ENCODE measurements at places on chromosomes 6 and 20.

- DNase-seq: peak; percentile 59
These were observed 8.8 kb upstream of the TAF8 start for GRCh38 chr6:42041481-42042053.

GRCh38 chr6:166032366-166033200 lies 135.1 kb downstream of the TBXT start:
- no peak for DNase-seq

- no peak for DNase-seq
These were observed 166.7 kb downstream of the HAO1 start for GRCh38 chr20:7773511-7773910.

DNA sequence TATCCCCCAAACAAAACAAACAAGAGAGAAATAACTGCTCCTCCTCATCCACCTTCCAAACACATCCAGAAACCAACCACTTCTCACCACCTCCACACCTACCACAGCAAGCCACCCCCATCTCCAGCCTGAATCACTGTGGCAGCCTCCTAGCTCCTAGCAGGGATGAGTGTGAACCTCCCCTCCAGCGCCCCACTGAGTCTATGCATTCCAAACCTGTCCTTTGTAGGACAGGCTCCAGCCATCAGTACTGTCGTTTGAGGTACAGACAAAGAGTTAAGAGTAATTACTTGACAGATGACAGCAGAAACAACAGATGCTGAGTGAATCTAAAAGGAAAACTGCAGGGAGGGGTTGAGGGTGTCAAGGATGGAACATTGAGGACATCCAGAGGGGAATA lies 2.4 kb downstream of the METTL24 start:
- no peak for DNase-seq

DNA sequence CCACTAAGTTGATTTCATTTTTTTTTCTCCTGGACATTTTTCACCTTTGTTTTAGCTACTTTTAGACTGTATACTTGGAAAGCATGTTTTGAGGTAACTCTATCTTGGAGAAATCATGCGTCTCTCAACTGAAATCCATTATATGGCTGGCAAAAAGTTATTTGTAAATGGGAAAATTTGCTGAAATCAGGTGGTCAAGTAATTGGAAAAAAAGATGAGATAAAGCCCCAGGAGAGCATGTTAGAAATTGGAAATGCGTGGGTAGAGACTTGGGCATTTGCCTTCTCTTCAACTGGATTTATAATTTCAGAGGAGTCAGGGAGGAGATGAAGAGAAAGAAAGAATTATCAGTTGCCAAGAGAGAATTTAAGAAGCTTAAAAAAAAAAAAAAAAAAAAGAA lies 217.1 kb upstream of the MAP3K7 start:
- DNase-seq: no peak

GRCh38 chr20:26169506-26169905 lies 472.9 kb upstream of the ZNF337 start:
- no peak for DNase-seq

DNA sequence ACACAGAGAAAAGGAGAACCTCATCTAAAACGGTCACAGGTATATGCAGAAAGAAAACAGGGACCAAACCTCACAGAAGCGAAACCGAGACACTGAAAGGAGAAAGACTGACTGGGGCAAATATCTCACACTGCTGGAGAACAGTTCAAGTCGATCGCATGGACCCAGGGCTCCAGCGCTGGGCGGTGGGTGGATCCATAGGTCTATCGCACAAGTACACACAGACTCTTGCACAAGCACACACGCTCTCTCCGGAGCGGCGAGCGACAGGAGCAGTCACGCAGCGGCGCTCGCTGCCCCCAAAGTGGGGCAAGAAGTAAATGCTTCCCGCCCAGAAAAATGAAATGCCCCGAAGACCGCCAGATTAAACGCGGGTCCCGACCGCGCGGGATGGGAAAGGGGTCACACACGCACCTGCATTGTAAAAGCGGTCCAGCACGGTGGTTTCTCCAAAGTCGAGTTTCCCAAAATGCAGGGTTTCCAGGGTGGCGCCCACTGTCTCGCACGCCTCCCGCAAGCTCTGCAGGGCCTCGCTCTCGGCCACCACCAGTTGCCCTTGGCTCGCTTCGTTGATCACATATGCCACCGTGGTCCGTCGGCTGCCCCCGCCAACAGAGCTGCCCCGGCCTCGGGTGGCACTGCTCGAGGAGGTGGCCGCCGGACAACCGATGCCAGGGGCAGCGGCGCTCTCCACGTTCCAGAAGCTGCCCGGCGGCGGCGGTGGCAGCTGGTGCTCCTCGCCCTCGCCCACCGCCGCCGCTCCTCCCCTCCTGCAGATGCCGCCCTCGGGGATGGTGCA lies 782 bp downstream of the MAP3K5 start:
- DNase-seq: peak; percentile 59

DNA sequence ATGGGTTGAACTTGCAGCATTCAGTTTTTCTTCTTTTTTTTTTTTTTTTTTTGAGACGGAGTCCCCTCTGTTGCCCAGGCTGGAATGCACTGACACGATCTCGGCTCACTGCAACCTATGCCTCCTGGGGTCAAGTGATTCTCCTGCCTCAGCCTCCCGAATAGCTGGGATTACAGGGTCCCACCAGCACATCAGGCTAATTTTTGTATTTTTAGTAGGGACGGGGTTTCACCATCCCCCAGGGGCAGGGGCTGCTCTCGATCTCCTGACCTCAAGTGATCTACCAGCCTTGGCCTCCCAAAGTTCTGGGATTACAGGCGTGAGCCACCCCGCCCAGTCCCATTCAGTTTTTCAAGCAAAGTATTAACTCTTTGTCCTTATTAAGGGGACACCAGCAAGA lies 117.6 kb upstream of the PRSS16 start:
- no peak for DNase-seq

Measured in Karpas-422 (cell line).